ENCODE measurements at places on chromosomes 11 and 22.

DNA sequence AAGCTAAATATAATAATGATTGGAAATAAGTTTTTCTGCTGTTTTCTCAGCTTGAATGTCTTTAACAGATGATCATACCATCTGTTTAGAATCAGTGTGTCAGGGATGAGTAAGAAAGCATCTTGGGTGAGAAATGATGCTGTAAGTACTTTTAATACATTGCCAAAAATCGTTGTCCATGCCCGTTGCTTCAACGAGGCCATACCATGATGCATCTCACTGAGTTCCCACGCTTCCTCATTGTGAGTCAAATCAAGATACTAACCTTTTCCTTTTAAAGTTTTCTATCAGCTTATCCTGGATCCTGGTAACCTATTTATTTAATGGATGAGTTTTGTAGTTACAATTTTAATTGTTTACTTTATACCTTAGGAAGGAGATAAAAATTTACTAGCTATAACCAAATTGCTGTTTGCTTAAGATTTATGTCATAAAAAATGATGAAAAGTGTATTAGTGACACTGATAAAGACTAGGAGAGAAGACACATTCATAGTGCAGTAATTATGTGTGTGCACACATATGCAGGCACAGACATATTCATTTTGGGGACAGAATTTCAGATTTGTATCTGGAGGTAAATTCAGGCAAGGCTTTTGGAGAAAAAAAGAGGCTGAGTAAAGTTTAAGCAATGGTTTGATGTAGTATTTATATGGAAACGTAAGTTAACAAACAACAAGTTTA, 154.8 kb downstream of the UVRAG start:
- no peak for DNase-seq

- no peak for DNase-seq
These were observed 76.2 kb upstream of the TP53I11 start for GRCh38 chr11:45026835-45027234.

DNA sequence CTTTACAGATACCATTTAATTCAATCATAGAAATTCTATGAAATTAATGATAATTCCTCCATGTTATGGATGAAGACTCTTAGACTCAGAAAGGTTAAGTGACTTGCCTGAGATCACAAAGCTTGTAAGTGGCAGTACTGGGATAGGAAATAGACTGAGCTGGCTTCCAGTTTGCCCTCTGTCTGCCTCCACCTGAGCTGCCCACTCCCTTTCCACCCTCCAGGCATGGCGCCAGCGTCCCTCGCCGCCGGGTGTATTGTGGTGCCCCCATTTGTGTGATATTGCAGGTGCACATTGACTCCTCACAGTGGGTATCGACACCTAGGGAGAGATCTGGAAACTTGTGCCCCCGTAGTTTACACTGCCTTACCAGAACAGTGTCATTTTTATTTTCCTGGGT, 9.4 kb upstream of the RPS3 start:
- no peak for DNase-seq

- no peak for DNase-seq
These were observed 1.9 kb upstream of the ZBTB16 start for GRCh38 chr11:114057605-114058004.

DNA sequence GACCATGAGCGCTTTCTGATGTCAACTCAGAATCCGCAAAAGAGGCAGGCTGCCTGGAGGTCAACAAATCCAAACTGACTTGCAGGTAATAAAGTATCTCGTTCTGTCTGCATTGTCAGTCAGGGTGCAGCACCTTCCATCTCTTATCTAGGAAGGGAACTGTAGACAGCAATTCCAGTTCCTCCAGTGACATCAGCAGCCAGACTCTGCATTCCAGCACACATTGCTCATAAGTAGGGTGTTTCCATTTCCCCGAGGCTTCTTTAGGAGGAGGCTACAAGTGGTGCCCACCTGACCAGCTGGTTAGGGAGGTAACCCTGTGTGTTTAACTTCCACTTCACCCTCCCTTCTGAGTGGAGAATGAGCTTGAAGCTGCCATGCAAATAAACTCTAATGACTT, 53.3 kb downstream of the NTM start:
- no peak for DNase-seq

GRCh38 chr11:9697766-9698165, 33.9 kb downstream of the SWAP70 start:
- DNase-seq = no peak

DNA sequence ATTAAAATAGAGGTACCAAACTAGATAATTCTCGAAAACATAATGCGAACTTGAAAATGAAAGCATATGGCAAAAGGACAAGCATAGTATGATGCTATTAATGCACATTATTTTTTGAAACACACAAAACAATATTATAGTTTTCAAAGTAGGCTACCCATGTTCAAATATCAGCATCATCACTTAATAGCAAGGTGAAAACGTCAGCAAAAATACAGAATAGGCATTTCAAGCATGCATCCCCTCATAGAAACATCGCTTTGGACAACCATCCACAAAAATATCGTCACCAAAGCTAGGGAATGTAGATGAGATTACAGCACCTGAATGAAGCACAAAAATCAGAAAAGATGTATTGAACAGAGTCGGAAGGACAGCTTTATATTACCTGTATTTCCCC, 814.5 kb upstream of the LRRC4C start:
- no peak for DNase-seq

DNA sequence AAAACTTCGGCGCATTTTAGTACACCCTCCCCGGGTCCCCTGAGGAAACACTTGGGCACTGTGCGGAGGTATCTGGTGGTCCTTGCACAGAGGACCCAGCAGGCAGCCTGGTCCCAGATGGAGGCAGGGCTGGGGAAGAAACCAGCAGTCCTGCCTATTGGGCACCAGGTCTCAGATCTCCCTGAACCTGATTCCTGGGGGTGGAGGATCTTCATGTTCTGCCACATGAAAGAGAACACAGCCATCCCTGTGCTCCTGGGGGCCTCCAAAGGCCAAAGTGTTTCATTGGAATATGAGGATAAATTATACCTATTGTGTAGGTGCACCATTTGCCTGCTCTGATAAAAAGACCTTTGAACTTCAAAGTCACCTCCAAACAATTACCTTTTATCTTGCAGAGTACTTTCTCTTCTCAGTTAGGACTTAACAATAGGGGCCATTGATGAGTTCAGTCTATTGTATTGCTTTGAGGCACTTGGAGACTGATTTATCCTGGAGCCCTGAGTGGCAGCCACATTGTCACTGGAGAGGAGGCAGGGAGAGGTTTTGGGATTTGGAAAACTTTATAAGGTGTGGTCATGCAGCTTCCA, 1.8 kb downstream of the RCN1 start:
- DNase-seq = no peak

DNA sequence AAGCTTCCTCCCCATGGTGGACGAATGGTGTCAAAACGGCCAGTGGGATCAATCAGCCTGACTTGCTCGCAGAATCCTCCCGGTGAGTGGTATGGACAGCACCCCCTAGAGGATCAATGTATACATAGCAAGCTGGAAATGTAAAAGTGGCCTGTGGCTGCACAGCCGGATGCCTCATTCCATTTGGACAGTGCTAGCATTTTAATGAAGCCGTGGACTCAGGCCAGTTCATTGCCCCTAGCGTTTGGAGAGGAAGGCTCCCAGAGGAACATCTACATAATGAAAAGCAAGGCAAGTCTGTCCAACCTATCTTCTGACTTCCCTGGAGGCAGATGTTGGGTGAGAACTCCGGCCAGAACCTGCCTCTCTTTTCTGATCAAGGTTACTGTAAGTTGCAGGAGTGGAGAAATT, 942.3 kb downstream of the NTM start:
- DNase-seq = no peak

- DNase-seq = no peak
These were observed 61.8 kb upstream of the PRODH start for GRCh38 chr22:18997925-18998315.

Data from stimulated activated CD4-positive, alpha-beta T cell treated with anti-CD3 and anti-CD28 coated beads, TNF-alpha, amount 100 ng/mL, for 1 hour (primary cell).